ENCODE measurements at places on chromosomes 3 and 15.
A peak's percentile ranks its signal among the peaks of the same experiment; 100 is the strongest.

- DNase-seq: no peak
These were observed 2.4 kb downstream of the ARHGEF3 start for GRCh38 chr3:56799251-56799882.

DNA sequence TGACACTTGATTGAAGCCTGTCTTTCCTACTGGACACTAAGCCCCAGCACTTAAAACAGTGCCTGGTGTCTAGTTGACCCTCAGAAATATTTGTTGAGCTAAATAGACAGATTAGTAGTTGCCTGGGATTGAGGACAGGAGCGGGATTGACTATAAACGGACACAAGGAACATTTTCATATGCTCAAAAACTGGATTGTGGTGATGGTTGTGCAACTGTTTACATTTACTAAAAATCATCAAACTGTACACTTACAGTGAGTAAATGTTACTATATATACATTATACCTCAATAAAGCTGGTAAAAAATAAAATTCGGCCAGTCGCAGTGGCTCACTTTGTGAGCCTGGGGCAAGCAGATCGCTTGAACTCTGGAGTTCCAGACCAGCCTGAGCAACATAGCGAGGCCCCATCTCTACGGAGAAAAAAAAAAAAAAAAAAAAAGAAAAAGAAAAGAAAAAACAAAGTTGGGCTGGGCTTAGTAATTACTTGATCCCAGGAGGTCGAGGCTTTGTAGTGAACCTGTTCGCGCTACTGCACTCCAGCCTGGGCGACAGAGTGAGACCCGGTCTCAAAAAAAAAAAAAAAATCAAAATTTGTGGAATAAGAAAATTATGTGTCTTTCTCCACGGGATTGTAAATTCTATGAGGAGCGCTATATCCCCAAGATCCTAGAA, 632 bp upstream of the IDH3A start:
- DNase-seq: no peak

DNA sequence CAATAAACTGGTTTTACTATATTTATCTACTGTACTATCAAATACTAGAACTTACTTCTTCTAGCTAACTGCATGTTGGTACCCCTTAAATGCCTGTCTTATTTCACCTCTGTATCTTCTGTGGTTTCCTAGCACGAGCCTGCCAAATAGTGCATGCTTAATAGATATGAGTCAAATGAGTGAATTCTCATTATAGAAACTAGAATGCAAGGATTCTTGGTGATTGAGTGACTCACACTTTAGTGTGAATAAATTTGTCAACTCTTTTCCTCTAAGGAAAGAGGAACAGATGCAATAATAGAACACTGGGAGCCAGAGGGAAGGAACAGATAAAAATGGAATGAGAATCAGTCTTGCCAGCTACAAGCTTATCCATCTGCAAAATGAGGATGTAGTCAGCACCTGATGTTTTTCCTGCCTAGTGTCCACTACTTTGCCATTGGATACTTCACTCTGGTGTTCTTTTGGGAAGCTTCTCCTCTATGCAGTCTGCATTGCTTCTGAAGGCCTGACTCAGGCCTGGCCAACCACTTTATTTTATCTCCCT, 189.1 kb upstream of the CADPS start:
- DNase-seq: no peak

DNA sequence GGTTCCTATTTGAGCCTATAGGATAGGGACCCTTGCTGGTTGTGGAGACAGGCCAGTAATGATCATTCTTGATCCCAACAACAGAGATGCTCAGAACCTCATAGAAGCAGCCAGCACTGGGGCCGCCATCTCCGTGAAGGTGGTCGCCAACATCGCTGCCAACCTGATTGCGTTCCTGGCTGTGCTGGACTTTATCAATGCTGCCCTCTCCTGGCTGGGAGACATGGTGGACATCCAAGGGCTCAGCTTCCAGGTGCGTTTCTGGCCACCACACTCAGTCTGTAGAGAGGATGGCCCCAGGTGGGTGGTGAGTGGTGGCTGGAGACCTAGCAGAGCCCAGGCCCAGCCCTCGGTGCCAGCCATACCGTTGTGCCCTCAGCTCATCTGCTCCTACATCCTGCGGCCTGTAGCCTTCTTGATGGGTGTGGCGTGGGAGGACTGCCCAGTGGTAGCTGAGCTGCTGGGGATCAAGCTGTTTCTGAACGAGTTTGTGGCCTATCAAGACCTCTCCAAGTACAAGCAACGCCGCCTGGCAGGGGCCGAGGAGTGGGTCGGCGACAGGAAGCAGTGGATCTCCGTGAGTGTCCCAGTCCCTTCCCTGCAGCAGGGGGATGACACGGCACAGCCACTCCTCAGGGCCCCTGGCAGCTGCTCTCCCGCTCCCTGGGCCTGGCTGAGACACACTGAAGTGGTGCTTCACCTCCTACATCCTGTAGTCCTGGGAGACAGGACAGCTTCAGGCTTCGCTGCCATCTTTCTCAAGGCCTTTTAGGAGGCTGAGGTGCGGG, 46.5 kb upstream of the PDE8A start:
- no peak for DNase-seq

DNA sequence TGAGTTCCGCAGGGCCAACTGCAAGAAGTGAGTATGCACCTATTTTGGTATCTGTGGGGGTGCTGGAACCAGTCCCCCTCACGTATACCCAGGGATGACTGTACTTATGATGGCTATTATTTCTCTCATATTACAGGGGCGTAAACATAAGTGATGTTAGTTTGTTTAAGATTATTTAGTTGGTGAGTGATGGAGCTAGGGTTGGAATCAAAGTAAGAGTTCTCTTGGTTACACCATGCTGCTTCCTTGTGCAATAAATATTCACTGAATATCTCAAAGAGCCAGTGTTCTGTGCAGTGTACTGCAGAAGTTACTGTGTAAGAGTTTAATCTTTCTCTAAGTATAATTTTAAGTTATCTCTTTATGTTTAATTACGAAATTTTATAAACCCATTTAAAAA, 12.8 kb upstream of the UTS2B start:
- DNase-seq: no peak

- DNase-seq: no peak
These were observed 20.6 kb downstream of the DCUN1D1 start for GRCh38 chr3:182959474-182960350.

DNA sequence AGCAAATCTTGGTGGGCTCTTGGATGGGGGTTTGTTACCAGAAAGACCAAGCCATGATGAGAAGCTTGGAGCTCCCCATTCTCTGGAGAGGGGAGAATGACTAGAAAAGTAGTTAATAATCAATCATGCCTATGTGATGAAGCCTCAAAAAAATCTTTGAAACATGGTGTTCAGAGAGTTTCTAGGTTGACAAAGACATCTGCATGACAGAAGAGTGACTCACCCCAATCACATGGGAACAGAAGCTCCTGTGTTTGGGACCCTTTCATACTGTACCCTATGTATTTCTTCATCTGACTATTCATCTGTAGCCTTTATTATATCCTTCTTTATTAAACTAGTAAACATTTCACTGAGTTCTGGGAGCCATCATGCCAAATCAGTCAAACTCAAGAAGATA, 87.4 kb downstream of the BCHE start:
- DNase-seq: no peak

GRCh38 chr3:58492494-58492905, 604 bp downstream of the KCTD6 start:
- no peak for DNase-seq

GRCh38 chr15:77013776-77014131, 18.8 kb downstream of the PSTPIP1 start:
- peak; percentile 79 for DNase-seq

DNA sequence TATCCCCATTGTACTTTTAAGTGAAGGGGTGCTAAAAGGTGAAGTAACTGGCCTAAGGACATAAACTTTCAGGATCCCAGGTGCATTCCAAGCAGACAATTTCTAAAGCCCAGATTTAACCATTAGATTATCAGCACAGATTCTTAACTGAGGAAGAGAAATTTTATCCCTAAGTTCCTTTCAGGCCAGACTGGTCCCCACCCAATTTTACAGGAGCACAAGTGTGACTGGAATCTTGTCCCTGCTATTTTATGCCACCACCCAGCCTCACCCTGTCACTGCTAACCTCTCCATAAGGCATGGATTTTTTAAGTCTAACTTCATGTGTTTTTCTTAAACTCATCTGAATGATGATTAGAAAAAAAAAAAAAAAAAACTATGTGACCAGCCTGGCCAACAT, 37.1 kb upstream of the ATP1B3 start:
- no peak for DNase-seq

GRCh38 chr3:86986671-86987420, 4.1 kb downstream of the VGLL3 start:
- no peak for DNase-seq

- DNase-seq: peak; percentile 33
These were observed 1.9 kb upstream of the VWA5B2 start for GRCh38 chr3:184227481-184227935.

DNA sequence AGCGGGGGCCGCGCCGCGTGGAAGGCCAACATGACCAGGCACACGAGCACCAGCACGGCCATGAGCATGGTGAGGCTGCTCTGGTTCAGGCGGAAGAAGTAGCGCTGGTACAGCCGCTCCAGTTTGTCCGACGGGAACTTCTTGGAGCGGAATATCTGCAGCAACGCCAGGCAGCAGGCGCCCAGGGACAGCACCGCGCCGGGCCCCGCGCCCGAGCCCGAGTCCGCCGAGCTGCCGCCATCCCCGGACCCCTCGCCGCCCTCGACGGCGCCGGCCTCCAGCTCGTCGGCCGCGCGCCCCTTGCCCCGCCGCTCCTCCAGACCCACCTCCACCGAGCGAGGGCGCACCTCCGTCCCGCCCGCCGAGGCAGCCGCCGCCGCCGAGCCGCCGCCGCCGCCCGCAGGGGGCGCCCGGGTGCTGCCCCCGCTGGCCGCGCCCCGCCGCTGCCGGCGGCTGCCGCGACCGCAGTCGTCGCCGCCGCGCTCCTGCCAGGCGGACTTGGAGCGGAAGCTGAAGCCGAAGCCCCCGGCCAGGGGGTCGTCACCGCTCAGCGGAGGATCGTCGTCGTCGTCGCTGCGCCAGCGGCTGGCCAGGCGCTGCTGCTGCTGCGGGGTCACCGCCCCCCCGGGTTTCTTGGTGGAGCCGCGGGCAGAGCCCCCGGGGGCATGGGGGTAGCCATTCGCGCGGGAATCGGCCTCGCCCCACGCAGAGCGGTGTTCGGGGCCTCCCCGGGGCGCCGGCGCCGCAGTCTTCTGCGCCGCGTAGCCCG, 957 bp downstream of the ADCY5 start:
- DNase-seq: peak; percentile 5

GRCh38 chr3:8070011-8070410, 431.6 kb upstream of the LMCD1 start:
- DNase-seq: no peak

- no peak for DNase-seq
These were observed 33.5 kb upstream of the MFSD1 start for GRCh38 chr3:158768361-158768787.

GRCh38 chr3:142650001-142650693, 54.0 kb downstream of the PLS1 start:
- DNase-seq: no peak

DNA sequence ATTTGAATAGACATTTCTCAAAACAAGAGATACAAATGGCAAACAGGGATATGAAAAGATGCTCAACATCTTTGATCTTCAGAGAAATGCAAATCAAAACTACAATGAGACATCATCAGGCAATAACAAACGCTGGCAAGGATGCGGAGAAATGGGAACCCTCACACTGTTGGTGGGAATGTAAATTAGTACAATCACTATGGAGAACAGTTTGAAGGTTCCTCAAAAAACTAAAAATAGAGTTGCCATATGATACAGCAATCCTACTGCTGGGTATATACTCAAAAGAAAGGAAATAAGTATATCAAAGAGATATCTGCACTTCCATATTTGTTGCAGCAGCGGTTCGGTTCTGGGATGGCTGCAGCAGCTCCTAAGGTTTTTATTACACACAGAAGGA, 16.8 kb upstream of the LARS2 start:
- DNase-seq: no peak

DNA sequence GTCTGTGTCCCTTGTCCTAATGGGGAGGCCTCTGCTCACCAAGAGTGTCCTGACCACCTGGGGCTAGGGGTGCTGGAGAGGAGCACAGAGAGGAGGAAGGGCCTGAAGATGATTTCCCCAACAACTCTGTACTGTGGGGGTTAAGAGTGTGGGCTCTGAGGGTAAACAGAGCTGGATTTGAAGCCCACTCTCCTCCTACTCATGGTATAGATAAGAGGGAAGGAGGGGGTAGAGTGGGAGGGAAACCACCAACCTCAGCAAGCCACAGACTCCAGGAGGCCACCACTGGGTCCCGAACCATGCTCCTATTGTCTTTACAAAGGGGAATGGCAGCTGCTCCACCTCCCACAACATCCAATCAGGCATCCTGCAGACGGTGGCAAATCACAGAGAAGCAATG, 103.6 kb upstream of the RNU6-1 start:
- no peak for DNase-seq

DNA sequence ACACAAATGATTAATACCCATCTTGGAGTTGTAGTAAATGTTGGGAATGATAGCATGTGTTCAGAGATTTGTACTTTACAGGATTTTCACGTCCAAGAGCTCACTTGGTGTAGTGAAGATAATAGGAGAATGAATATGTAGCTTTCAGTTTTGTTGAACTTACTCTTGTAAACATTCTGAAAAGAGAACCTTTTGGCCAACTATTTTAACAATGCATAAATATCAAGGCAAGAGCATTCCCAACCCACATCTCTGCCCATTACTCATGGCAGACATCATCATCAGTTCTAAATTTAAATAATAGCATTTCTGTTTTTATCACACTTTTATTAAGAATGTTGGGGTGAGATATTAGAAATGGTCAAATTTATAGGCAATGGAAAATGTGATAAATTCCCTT, 465.2 kb upstream of the TPRG1 start:
- no peak for DNase-seq

DNA sequence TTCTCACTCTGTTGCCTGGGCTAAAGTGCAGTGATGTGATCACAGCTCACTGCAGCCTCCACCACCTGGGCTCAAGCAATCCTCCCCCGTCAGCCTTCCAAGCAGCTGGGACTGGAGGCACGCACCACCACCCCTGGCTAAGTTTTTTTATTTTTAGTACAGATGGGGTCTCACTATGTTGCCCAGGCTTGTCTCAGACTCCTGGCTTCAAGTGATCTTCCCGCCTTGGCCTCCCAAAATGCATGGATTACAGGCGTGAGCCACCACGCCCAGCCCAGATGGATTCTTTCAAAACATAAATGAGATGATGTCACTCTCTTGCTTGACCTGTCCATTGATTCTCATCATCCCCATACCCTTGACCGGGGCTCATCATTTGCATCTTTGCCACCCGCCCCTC, 72.6 kb upstream of the SLC6A6 start:
- no peak for DNase-seq

GRCh38 chr3:198093112-198093679, 133.2 kb downstream of the LMLN start:
- no peak for DNase-seq

DNA sequence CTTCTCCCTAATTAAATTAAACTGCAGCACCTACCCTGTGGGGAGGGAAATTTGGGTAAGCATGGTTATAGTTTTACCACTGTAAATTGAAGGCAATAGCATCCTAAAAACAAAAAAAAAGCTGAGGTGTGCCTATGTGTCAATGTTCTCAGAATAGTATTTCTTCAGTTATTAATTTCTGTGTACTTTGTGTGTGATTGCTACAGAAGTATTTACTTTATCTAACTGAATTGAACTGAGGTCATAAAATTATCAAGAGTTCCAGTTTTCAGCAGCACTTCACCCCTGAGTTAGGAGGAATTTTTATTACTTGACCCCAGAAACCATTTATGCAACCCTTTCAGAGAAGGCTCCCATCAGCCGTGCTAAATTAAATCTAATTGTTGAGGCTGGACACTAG, 333.6 kb upstream of the ALCAM start:
- no peak for DNase-seq

GRCh38 chr3:57770009-57770827, 14.1 kb downstream of the SLMAP start:
- no peak for DNase-seq

Measured in activated T-helper 1 cell treated with Interleukin-2 at 50 U/mL for 16 hours (primary cell).